ENCODE measurements at places on chromosomes 1 and 21.

- DNase-seq, result peak; percentile 27
These were observed 194.0 kb upstream of the VAMP3 start for GRCh38 chr1:7576946-7577657.

DNA sequence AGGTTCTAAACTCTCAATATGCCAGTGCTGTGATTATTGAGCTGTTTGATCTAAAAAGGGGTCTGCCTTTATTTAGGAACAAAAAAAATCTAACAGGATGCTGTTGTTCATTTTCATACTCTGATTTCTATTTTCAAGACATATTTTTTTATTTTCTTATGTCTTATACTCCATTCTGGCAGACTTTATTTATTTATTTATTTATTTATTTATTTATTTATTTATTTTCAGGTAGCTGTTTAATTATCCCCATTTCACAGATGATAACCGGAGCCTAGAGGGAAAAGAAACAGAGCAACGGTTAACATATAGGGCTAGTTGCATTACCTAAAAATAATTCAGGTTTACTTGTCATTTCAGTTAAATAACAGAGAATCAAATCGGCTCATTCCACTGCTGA, 174.4 kb downstream of the CENPF start:
- no peak for DNase-seq

DNA sequence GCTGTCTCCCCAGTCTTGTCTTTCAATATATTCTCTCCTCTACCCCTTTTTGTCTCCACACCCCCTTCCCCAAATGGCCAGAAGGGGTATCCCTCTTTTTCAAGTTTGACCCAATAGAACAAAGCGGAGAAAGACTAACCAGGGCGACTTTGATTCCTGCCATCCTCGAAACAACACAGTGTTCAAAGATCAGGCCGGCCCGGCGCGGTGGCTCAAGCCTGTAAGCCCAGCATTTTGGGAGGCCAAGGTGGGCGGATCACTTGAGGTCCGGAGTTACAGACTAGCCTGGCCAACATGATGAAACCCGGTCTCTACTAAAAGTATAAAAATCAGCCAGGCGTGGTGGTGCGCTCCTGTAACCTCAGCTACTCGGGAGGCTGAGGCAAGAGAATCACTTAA, 77.0 kb upstream of the IFNAR2 start:
- no peak for DNase-seq

- DNase-seq, result no peak
These were observed 28.9 kb upstream of the NLRP3 start for GRCh38 chr1:247387096-247387495.

- DNase-seq, result no peak
These were observed 461.9 kb upstream of the RGS18 start for GRCh38 chr1:191696354-191696753.

GRCh38 chr1:174194461-174194860, 35.1 kb downstream of the RABGAP1L start:
- no peak for DNase-seq

GRCh38 chr1:71787699-71788098, 494.6 kb downstream of the NEGR1 start:
- DNase-seq, result no peak

GRCh38 chr1:201364808-201365105, 12.7 kb downstream of the TNNT2 start:
- no peak for DNase-seq

DNA sequence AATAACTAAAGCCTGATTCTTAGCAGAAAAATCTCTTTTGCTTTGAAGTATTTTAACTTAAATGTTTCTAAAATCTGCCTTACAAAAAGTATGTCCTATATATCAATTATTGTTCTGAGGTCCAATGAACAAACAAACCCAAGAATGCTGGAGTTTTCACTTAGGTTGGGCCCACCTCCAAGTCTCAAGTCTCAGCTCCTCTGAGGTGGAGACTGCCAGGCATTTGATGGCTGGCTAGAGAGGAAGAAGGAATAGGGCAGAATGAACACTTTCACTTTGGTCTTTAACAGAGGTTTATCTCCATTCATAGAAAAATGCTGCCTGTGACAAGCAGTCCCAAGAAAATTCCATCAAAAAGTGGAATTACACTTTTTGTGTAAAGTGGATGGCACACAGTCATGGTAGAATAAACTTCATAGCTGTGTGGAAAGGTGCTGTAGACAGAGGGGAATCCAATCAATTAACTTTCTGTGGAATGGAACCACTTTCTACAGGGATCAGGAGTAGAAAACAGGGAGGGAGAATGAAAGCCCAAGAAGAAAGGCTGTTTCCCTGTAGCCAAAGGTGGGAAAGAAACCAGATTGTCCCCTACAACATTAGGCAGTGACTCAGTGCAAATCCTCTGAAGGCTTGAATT, 349.4 kb upstream of the RUNX1 start:
- DNase-seq, result peak; percentile 28

DNA sequence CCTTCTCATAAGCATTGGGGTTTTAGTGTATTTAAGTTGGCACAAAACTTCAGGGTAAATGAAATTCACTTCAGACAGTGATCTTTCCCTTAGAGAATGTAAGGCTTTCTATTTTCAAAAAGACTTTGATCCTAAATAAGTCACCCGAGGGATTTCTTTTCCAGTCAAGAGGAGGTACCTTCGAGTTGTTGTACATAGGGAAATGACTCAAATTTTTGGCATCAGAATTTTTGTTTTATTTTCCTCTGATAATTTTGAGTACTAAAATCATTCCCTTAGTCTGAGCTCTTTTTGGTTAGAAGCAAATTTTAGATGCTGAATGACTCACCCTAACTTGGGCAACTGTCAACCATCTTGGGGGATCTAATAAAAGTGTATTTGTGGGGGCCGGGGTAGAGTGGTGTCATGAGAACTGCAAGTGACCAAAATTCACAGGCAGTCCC, 193.9 kb downstream of the DHRS3 start:
- DNase-seq, result peak; percentile 71

DNA sequence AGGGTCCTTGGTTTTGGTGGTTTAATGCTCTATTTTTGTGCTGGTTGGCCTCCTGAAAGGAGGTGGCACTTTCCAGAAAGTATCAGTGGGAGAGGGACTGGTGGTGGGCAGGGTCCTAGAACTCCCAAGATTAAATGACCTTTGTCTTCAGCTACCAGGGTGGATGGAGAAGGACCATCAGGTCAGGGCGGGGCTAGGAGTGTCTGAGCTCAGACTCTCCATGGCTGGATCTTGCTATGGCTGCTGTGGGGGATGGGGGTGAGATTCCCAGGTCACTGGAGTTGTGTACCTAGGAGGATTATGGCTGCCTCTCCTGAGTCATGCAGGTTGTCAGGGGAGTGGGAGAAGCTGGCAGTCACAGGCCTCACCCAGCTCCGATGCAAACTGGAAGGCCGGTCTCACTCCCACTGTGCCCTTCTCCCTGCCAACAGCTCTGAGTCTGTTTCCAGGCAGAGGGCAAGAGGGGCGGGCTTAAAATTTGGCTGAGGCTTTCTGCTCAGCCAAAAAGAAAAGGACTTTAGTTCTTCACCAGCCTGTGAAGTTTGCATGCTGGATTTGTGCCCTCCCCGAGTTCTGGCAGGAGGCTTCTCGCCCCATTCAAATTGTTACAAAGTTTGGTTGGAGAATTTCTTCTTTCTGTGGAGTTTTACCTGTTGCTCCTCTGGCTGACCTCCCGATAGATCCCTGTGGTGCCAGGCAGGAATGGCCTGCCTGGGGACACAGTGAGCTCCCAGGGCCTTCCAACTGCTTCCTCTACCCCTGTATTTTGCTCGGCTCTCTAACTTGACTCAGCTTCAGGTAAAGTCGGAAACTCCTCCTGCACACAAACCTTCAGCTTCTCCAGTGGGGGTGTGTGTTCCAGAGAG, 13.1 kb upstream of the KYAT3 start:
- no peak for DNase-seq

DNA sequence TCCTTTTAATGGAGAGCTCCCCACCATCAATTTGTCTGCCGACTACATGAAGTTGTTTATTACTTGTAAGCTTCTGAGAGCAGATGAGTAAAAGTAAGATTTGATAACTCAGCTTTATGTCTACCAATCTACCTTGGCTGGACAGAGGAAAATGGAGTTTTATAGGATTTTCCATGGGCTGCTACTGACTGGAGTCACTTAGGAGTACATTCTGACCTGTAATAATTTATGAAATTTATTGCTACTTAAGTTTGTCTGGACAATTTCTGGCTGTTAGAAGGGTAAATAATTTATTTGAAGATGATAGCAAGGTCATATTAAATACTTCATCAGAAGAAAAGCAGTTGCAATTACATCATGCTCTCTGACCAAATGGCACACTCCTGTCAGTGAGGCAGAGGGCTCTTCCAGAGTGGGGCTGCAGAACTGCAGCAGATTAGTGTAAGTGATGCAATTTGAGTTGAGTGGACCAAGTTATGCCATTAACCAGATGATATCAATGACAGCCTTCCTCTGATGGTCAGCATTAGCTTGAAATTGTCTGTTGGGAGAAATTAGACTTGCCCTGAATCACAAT, 736.7 kb upstream of the PTBP2 start:
- no peak for DNase-seq

- DNase-seq, result peak; percentile 28
These were observed 589.1 kb upstream of the ADAMTS5 start for GRCh38 chr21:27555996-27556395.

DNA sequence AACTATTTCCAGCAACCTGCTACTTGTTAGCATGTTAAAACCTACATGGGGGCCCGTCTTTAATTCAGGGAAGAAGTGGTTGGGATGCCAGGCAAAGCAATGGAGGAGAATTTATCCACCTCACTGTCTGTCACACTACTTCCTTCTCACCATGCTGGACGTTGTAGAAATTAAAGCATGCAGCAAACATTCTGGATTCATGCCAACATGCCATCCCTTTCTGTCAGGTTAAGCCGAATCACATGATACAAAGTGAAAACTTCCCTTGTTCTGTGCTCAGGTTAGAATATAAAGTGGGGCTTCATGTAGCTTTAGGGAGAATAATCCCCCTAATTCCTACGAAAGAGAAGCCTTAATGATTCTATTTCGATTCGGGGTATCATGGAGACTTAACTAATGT, 95.5 kb downstream of the ERG start:
- no peak for DNase-seq

DNA sequence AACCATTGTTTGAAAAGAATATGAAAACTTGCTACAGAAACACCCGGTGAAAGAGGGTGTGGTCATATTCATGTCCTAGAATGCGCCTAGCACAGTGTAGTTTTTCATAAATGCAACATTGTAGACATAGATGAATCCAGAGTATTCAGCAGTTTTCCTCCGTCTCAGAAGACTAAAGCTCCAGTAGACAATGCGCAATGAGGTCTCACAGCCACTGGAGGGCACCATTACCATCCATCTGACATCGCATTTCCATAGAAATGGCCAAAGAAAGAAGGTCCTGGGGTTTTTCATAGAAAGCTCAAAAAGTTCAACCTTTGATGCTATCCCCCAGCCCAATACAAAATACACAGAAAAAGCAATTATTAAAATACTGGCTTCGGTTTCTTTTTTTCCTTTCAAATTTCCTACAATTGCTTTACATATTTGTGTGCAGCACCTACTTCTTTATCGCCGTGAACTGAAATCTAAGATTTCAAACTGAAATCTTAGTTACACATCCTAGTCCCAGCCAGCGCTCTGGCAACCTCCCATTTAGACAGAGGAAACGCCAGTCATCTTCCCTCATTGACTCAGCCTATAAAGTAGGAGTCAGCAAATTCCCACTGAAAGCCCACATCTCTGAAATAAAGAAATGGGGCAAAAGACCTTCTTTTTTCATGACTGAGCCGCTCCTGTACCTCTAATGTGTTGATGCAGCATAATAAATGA, 3.9 kb upstream of the CD58 start:
- DNase-seq, result peak; percentile 84

- no peak for DNase-seq
These were observed 19.3 kb upstream of the ADARB1 start for GRCh38 chr21:45054927-45055612.

DNA sequence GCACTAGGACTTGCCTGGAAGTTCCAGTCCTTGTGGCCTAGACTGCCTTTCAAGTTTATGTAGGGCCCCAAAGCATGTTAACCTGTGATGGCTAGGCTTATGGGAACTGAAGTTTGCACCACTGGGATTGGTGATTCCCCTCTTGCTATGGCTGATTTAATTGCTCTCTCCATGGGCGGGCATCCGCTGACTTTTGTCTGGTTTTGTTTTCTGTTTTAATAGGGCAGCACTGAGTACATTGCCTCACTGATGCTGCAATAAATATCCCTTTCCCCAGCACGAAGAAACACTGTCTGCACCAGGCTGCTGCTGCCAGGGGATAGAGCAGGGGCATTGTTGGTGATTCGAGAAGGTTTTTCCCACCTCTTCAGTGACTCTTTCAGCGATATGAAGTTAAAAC, 73.3 kb upstream of the PDE4B start:
- no peak for DNase-seq

GRCh38 chr1:17790383-17791054, 35.4 kb downstream of the ACTL8 start:
- DNase-seq, result no peak

DNA sequence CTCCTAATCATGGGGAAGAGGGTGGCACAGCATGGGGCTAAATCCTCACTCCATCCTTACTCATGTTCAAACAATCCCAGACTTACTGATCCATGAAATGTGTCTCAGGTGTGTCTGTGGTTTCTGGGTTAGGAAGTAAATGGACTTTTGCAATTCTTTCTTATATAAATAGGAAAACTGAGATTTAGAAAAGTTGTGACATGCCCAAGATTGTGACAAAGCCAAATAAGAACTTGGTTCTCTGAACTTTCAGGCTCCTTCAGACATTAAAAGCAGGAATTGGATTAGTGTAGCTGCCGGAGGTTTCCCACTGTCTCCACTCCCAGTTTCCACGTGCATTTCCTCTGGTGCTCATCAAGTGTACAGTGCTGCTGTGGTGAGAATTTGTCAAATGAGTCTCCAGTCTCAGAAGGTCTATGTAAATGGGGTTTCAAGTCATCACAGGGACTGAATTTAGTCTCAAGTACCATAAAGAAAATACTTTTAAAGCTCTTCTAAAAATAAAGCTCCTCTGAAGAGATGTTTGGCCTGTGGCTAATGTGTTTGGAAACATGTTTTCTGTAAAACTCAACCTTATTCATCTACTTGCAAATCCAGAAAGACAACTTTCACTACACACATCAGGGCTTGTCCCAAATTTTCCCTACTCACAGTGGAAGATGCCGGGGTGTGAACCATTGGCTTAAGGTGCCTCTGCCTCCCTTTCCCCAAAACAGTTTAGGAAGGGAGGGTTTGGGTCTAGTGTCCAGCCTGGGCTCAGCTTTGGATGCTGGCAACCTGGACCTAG, 115.2 kb downstream of the NGF start:
- DNase-seq, result no peak
